ENCODE measurements at places on chromosomes 3 and 15.

DNA sequence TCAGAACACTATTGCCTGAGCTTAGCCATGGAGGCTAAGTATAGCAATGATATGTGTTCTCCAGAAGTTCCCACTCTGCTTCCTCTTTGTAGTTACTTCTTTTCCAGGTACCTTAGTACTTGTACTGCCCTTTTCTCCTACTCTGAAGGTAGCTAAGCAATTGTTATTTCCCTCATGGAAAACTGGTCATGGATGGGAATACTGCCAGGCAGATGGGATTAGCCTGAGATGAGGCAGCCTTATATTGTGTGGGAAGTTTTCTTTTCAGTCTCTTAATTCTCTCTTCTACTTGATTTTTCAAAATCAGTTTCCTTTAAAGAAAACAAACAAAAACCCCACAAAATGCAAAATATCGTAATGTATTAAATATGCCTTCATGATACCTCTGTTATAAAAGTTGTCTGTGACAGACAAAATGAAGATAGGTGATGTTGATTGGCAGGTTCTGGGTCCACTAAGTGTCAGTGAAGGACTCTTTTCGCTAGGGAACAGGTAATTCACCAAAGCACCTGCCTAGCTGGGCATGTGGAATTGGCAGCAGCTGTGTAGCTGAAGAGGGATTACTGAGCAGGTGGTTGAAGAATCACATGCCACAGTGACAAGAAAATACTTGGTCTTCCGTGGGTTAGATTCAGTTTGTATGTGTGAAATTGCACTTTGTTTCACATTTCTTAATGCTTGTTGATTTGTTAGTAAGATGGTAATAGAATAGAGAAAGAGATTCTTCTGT is 4.1 kb downstream of the ZNF609 start:
- no peak for DNase-seq

DNA sequence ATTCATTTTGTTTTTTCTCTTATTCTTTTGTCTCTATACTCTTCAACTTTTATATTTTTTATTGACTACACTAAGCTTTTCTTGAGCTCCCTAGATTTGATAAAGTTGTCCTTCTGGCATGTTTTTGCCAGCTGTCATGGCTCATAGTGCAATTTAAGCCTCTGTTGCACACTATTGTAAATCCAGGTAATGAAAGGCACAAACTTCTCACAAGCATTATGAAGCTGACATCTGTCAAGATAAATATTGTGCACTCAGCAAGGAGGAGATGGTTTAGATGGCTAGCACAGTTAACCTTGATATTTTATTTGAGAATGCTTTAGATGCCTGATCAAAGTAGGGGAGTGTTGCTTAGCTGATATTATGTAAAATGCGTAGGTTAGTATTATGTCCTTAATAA is 1280.9 kb downstream of the NSUN3 start:
- no peak for DNase-seq

- DNase-seq = no peak
Measured at GRCh38 chr3:41328926-41329325, 129.6 kb downstream of the CTNNB1 start.

DNA sequence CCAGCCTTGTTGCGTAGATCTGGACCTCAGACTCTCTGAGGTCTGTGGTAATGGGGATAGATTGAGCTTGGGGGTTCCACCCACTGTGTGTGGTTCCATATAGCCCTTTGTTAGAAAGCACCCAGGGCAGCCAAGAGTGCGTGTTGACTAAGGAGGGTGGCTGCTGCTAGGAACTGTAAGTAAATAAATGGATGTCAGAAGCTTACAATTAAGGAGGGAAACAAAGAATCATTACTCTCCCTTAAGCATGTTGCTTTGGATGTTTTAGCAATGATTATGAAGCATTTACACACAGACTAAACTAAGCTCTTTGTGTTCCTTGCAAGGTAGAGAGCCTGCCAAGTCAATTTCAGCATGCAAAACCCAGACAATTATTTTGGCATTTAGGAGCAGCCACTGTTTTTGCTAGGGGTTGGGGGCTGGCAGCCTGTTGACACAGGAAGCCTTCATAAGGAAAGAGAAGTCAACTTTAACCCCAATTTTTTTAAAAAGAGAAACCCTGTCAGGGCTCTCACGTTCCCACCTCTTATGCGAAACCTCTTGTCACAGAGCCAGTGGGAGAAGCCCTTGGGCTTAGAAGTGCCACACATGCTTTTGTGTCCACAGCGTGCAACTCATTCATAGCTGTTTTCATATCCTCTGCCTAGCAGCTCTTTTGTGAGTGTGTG is 127.8 kb downstream of the CMSS1 start:
- DNase-seq = no peak

- no peak for DNase-seq
Measured at GRCh38 chr15:63212050-63213004, 22.9 kb downstream of the RAB8B start.

DNA sequence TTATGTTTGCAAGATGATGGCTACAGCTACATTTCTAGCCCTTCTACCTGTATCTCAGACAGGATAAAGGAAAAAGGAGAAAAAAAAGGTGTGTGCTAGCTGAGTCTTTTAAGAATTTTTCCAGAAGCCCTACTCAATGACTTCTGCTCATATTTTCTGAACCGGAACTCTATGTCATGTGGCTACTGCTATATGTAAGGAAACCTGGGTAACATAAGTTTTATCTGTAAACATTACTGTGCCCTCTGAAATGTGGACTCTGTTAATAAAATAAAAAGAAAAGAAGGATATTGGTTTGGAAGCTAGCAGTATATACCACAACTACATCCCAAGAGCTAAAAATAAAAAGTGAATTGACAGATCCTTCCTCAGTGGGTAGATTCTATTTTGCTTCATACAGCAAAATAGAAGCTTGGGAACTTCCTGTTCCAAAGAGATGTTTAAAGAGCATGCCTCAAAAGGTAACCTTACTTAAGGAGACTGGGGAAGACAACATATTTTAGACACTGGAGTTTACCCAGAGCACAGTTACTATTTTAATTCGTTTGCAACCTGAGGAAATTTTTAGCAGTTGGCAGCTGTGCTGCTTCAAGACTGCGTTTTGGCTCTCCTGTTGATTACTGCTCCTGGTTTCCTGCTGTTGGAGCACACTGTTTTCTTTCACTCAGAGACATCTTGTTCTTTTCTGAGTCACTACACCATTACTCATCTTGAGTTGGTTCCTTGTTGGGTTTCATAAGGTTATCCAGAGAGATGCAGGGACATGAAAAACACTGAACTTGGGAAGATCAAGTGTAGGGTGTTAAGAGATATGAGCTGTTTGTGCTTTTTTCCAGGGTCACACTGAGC is 280.7 kb downstream of the NFKBIZ start:
- DNase-seq = peak; percentile 18

DNA sequence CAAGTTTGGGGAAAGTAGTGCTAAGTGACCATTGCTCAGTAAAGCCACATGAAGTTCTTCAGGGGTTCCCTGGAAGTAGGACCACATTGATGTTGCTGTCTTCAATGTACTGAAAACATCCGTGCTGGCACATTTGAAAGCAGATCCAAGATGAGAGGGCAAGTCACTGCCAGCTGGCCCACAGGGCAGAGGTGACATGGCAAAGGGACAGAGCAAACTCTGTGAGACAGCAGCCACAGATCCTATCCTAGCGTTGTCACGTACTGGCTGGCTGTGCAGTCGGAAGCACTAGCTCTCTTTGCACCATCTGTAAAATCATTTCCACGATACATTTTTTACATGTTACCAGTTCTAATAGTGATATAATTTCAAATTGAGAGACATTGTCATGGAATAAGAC is 13.8 kb downstream of the MUC13 start:
- DNase-seq = peak; percentile 26

DNA sequence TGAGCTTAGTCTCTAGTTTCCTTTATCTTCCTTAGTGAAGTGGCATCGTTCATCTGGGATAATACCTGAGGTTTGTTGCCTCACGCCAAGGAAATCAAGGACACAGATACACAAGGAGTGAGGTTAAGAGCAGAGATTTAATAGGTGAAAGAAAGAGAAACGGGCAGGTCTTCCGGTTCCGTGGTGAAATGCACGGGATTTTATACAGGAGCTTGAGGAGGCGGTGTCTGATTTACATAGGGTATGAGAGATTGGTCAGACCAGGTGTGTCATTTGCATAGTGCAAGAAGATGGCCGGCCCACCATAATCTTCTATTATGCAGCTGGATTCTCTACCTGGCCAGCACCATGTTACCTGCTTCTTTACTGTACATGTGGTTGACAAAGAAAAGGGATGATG is 17.2 kb downstream of the ARRDC4 start:
- DNase-seq = no peak

DNA sequence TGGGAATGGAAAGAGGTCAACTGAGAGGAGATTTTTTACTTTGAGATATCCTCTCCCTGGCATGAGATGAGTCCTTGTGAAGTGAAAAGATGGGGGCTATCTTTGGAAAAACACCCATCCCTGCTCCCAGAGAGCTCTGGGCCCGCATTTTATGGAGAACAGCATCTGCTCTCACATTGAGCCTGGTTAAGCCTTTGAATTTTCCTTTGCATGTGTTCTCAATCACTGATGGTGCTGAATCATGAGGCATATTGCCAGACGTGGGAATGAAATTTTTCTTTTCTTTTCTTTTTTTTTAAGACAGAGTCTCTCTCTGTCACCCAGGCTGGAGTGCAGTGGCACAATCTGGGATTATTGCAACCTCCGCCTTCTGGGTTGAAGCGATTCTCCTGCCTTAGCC is 24.4 kb downstream of the TMEM45A start:
- no peak for DNase-seq

DNA sequence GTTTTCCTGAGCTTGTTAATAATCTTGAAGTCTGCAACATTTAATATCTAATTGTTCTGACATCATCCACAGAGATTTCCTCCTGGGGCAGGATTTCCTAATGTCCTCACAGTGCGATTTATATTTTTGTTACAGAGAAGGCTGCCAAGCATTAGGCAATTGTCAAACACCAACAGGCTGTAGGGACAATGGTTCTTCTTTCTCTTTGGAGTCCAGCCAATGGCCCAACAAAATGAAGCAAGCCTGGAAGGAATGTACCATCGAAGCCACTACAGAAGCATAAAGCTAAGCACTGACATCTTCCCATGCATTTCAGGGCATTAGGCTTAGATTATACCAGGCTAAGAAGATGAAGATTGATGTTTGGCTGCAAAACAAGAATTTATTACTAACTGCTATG is 173.0 kb upstream of the FRMD4B start:
- no peak for DNase-seq

GRCh38 chr15:68631601-68632051 is 52.8 kb downstream of the CORO2B start:
- no peak for DNase-seq

DNA sequence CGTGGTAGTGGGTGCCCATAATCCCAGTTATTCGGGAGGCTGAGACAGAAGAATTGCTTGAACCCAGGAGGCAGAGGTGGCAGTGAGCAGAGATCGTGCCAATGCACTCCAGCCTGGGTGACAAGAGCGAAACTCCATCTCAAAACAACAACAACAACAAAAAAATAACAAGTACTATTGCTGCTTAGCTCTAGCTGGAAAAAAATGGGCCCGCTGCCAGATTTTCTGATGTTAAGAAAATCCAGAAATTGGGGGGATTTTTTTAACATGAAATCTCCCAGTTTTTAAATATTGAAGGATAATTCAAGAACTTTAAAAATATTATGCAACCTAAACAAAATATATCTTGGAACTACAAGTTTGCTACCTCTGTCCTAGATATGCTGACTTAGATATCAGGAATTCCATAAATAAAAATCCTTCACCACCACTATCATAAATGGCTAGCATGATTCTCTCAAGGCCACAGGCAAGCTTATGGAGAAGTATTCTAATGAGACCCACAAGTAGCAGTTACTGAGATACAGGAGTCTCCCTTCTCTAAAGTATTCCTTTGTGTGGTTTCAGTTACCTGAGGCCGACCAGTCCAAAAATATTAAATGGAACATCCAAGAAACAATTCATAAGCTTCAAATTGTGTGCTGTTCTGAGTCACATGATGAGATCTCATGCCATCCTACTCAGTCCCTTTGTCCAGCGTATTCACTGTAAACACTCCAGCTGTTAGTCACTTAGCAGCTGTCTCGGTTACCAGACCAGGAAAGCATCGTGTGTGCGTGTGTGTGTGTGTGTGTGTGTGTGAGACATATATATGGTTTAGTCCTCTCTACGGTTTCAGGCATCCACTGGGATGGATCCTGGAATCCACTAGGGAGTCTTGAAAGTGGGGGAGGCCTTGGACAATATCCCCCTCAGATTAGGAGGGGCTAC is 277.2 kb downstream of the TBL1XR1 start:
- no peak for DNase-seq

DNA sequence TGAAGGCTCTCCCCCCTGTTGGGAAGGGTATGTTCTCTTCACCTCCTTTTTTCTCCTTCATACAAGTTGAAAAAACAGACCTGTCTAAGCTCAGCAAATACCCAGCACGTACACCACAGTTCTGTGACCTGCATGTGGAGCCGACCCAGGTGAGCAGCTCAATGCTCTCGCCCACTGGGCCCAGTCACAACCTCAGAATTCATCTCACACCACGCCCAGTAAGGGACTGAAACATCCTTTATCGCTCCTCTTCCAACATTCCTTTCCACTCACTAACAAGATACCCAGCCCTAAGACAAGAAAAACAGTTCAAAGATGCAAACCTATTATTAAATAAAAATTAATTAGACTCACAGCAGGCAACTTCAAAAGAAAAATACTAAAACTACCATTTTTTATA is 68.9 kb downstream of the FOXP1 start:
- no peak for DNase-seq

GRCh38 chr3:63731866-63732265 is 79.4 kb downstream of the SNTN start:
- no peak for DNase-seq

DNA sequence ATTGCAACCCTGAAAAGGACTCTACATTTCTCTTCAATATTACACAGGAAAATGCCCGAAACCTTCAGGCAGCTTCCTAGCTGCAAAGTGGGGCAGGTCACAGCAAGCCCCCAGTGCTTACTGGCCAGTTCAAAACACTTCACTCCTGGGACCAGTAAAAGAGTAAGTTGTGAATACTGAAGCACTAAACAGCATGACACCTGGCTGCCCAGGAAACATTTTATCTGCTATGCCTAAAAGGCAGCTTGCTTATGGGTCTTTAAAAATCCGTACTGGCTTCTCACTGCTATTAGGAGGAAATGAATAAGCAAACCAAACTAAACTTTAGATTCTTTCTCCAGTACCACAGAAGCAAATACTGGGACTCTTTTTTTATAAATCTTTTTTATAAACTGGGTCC is 457.9 kb upstream of the ALCAM start:
- no peak for DNase-seq

DNA sequence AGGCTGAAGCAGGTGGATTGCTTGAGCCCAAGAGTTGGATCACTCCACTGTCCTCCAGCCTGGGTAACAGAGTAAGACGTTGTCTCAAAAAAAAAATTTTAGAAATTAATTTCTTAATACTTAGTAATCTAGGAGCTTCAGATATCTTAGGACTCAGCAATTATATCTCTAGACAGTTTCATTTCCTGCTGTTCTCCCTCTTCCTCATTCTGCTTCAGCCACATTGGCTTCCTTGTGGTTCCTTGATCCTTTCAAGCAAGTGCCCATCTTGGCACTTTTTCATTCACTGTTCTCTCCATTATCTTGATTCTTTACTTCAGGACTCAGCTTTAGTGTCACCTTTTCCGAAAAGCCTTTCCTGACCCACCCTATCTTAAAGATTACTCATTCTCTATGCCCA is 22.5 kb downstream of the TMEM202 start:
- no peak for DNase-seq

GRCh38 chr3:152835601-152836102 is 721 bp downstream of the P2RY1 start:
- peak; percentile 15 for DNase-seq

Measured in left ventricle myocardium inferior (tissue), 1 donor.